Stimulated activated CD4-positive, alpha-beta T cell treated with anti-CD3 and anti-CD28 coated beads, Interleukin-2, amount 100 ng/mL, for 48 hours (primary cell): ENCODE measurements at places on chromosomes 3 and 15.

DNA sequence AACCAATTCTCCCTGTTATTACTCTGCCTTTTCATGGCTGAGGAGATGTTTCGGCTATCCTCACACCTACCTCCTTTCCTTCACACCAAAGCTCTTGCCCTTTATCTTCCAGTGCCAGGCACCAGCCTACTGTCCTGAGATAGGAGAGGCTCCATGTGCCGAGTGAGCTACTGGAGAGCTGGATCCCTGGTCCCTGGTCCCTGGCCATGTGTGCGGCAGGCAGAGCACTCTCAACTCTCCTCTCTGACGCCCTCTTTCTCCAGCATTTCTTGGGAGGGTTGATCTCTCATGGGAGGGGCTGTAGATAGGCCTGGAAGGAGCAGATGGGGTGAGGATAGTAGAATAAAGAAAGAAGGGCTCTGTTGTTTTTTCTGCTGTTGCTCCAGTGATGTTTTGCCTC, 277.1 kb upstream of the UMPS start:
- no peak for DNase-seq

DNA sequence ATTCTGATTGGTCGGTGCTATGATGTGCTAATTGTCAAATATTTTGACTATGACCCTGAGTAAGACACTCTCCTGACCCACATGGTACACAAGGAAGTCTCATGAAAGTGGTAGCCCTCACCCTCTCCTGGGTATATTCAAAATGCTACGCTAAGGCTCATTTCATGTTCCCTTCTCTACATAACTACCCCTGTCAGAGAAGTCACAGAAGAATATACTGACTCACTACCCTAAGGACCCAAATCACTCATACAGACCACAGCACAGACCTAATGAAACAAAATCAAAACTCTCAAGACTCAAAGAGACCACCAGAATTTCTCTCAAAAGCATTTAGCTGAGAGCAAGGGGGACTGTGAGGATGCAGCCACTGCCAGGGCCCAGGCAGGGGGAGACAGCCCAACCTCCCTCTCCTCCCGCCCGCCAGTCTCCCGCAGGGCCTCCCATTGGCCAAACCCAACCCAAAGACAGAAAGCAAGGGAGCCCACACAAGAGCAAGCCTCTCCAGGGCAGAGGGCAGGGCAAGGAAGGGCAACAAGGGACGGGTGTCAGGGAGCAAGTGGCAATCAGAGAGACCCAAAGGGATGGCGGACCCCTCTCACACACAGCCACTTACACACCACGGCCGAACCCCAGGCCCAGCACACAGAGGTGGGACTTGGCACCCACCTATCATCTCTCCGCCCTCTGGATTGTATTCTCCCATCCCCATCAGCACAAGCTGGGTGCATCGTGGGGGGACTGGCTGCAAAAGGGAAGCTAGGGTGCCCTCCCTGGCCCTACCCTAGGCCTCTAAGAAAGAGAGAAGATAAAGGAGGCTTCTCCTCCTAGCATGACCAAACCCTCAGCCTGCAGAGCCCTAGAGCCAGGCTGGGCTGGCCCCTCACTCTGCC, 41.6 kb downstream of the MEGF11 start:
- DNase-seq, result no peak

DNA sequence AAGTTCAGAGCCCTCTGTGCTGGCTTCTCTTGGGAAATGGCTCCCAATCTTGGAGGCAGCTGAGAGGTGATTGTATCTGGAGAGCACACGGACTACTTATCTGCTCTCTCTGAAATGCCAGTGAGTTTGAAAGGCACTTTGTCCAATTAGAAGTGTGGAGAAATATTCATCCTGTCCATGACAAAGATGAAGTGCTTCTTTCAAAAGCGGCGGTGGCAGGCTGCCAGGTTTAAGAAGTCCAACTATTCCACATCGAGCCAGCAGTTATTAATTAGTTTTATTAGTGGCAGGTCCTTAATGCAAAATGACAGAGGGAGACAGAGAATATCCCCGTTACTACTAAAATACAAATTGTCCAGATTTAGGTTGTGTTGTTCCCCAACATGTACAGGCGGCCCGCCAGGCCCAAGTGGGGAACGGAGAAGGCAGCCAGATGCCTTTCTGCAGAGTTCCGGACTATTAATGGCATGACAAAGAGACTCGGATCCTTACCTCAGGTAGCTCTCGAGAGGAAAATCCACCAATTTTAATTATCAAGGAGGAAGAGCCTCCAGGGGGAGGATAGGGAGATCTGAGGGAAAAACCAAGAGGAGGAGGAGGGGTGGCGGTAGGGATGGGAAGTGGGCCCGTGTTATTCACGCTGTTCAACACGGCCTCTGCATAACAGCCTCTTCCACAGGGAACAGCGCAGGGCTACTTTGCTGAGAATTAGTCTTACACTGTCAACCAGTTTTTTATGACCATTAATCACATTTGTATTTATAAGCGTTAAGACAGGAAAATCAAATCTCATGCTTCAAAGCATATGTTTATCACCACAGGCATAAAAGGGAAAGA, 42.0 kb downstream of the RORA start:
- DNase-seq, result no peak

DNA sequence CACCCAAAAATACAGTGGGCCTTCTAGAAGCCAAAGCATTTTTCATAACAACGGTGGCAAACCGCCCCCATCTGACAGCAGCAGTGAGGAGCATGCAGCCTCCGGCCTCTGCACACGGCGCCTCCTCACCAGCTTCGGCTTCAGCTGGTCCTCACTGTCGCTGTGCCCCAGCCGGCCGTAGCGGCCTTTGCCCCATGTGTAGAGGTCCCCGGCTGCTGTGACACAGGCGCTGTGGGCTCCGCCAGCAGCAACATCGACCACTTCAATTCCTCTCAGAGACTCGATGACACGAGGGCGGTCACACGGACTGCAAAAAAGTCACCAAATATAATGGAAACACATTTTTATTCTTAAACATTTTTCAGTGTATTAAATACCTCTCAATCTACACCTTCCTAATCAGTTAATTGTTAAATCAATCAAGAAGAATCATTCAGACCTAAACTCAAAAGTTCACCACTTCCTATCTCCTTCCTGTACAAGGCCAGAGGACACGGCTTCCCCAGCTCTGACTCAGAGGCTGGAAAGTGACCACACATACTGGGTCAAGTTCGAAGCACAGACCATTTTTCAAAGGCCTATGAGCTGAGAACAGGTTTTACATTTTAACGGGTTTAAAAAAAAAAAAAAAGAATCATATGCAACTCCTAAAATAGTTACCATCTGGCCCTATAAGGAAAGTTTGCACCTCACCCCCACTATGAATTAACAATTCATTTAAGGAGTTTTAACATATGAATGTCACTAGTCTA, 33.6 kb upstream of the OCA2 start:
- DNase-seq, result no peak

GRCh38 chr3:168156479-168156878, 60.8 kb upstream of the GOLIM4 start:
- no peak for DNase-seq

DNA sequence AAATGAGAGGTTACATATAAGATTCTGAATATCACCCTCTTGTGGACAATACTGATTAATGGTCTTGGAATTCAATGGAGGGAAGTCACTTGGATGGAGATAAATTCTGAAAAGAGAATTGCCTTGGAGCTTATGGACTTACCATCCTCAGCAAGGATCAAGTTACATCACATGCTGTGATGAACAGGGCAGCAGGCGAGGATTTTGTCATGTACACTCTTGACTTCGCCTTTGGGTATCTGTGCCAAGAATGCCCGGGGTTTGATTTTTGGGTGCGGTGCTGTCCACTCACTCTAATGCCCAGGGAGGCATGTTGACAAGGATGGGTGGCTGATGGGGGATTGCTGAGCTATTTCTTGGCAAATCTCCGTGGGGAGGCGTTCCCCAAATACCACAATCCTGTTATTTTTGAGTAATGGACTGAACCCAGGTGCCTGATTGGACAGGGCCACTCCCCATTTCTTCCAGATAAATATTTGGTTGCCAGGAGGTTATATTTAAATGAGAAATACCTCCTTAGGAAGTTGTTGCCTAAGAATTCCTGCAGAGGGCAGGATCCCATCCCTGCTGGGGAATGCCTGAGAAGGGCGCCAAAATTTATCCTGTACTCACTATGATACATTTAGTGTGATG, 96.3 kb downstream of the TPRG1 start:
- no peak for DNase-seq

DNA sequence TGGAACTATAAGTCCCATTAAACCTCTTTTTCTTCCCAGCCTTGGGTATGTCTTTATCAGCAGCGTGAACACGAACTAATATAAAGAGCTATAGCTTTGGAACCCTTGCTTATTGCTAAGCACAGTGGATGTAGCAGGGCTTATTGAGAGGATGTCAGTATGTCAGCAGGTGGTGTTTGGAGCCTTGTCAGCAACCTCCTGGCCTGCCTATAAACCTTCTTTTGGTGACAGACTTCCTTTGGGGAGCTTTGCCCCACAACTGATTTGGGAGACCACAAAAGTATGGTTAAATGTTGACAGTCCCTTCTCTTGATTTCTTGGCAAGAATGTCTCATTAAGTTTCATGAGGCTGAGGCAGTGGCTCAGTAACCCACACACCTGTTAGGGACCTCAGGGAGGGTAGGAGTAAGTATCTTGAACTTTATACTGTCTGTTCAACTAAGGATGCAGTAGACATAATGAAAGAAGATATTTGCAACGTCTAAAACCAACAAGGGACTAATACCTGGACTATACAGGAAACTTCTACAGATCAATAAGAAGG, 14.8 kb downstream of the CCNDBP1 start:
- DNase-seq, result no peak

DNA sequence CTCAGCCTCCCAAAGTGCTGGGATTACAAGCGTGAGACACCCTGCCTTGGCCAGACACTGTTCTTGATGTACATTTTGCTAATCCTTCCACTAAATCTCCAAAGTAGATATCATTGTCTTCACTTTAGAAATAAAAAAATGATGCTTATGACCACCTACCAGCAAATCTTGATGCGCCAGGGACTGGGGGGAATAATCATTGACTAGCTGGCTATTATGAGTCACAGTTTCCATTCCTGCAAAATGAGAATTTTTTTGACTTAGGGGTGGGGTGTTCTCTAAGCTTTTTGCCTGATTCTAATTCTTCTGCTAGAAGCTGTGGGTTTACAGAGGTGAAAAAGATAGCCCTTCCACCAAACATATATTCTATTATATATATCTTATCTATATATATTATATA, 17.1 kb upstream of the RFC4 start:
- DNase-seq, result no peak

GRCh38 chr15:63381301-63382204, at the start of gene CA12:
Gene CA12, minus strand, starts transcription at chr15:63381846. Its CDS starts 126 bp downstream, at chr15:63381720.
- DNase-seq, result no peak

DNA sequence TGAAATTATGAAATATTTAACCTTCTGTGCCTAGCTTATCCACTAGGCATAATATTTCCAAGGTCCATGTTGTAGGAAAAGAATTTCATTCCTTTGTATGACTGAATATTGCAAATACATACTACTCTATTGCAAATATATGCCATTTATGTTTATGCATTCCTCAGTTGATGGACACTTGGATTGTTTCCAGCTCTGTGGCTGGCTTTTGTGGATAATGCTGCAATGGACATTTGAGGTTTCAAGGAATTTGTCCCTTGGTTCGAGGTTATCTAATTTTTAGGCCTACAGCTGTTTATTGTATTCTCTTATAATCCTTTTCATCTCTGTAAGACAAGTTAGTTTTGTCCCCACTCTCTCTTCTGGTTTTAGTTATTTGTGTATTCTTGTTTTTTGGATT, 7.7 kb upstream of the AADACL2 start:
- no peak for DNase-seq

- no peak for DNase-seq
Observed at GRCh38 chr15:56042982-56043980, 49.9 kb upstream of the NEDD4 start.

GRCh38 chr3:167120828-167121227, 259.3 kb downstream of the ZBBX start:
- DNase-seq, result no peak

DNA sequence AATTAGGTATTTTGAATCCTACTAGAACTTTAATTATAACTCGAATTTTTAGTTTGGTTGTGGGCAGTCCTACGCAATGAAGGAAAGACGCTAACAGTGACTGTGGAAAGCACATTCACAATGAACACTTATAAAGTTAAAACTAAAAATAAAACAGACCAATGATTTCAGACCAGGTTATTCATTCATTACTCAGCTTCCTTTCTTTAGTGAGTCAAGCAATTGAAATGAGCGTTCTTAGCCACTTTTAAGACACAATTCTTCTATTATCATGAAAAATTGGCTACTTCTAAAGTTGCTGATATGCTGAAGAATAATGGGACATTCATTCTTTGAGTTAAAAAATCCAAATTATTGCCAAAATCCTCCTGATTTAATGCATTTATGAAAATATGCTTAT, 66.0 kb upstream of the CMSS1 start:
- no peak for DNase-seq

DNA sequence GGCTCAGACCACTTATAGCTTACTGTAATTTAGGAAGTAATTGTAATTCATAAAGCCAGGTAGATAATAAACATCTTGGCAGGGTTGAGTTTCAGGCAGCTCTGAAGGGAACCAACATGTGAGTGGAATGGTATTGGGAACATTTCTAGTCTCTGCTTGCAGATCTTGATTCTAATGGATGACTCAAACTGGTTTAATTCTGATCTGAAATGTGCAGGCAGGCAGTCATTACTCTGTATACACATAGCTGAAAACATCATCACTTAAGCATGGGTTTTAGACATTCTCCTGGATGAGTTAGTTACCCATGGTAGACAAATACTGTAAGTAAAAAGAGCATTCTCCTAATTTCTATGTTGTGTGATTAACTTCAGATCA, 317.0 kb upstream of the TPRG1 start:
- no peak for DNase-seq

GRCh38 chr3:72322264-72322976, 525.8 kb downstream of the SHQ1 start:
- DNase-seq, result no peak

- DNase-seq, result no peak
Observed at GRCh38 chr3:37445163-37445562, 270.8 kb upstream of the LRRFIP2 start.

DNA sequence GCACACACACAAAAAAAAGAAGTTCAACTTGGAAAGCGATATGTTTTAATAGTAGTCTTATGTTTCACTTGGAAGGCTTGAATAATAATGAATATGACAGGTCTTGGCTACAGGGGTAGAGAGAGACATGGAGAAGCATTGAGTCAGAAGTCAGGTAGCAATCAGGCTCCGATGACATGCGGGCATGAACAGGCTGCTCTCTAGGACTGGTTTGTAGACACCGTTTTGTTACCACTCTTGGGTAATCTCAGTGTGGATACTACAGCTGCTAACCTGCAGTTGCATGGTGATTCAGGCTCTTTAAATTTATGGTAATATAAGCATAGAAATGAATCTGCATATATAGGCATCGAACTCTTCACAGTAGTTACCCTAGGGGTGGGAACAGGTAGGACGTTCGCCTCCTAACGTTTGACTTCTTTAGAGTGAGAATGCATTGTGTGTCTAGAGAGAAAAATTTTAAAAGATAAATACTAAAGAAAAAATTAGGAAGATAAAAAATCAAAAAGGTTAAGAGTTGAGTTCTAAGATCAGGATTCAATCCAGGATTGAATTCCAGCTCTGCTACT, 241.6 kb upstream of the KBTBD8 start:
- DNase-seq, result no peak
